ENCODE measurements at places on chromosomes 12 and 14.

DNA sequence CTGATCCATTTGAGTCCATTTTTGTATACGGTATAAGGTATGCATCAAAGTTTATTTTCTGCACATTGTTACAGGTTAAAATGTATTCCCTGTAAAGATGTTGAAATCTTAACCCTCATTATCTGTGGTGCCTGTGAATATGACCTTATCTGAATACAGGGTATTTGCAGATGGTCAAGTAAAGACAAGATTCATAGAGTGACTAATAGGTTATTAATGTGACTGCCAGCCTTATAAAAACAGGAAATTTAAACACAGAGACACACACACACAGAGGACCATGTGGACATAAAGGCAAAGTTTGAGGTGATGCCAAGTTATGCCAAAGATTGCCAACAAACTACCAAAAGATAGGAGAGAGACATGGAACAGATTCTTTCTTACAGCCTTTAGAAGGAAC, 347.2 kb upstream of the DCN start:
- no peak for DNase-seq

DNA sequence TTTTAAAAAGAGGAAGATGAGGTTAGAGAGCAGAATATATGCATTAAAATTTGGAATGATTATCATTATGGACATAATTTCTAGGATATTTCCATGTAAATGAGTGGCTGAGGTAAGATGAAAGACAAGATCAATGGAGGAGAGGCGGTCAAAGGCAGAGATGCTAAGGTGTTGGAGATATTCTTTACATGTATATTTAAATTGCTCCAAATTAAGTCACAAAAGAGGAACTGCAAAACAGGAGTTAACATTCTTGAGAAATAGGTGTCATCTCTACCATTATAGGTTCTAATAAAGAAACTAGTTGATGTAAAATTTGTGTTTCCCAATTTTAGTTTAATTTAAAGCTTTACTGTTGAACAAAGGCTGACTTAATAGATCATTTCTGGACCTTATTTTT, 268.5 kb upstream of the PPFIA2 start:
- no peak for DNase-seq

DNA sequence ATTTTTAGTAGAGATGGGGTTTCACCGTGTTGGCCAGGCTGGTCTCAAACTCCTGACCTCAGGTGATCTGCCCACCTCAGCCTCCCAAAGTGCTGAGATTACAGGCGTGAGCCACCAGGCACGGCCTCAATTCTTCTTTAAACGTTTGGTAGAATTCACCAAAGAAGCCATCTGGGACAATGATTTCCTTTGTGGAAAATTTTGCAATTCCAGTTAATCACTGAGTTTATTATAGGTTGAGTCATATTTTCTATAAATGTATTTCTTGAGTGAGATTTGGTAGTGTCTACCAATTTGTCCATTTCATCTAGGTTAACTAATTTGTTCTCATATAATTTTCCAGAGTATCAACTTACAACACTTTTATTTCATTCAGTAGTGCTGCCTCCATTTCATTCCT, 683.9 kb upstream of the TMEM132C start:
- no peak for DNase-seq

DNA sequence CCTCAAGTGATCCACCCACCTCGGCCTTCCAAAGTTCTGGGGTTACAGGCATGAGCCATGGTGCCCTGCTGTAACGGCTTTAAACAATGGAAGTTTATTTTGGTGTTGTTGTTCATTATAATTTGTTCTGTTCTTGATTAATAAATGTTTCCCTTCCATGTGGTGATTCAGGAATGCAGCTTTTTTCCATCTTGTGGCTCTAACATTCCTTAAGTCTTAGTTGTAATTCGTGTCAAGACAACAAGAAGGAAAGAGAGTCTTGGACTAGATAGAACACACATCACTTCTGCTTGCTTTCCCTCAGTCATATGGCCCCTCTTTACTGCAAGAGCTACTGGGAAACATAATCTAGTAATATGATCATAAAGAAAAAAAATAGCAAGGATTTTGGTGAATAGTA, 211.6 kb downstream of the SLC6A15 start:
- DNase-seq, result no peak

DNA sequence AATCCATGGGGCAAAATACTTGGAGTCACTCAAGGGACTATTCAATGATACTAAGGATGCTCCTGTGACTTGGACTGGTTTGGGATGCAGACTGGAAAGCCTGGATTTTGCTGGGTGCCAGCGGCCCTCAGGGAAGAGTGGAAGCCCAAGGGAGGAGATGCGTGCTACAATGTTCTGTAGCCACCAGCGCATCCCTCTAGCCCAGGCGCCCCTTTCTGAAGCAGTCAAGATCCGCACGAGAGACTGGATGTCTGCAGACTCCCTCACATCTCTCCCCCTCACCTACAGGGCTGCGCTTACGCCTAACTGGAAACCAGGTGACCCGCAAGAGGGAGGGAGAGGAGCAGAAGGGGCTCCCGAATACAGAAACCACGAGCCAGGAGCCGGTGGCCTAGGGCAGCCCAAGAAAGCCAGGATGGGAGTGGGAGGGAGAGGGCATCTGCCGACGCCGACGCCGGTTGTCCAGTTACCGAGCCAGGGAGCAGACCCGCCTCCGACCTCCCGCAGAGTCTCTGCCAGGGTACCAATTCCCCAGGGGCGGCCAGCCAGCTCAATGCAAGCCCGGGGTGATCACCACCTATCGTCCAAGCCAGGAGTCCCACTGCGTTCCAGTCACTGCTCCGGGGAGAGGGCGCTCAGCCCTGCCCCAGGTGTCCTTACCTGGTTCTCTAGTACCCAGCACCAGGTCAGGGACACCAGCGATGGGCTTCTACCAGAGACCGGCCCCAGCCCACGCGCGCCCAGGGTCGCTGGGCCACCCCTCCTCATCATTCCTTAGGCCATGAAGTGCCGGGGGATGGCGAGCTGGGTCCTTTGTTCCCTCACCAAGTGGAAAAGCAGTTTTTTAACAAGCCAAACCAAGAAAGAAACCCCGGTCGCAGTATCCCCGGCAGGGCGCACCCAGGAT, 1.2 kb downstream of the NTN4 start:
- DNase-seq, result no peak

- no peak for DNase-seq
Measured at GRCh38 chr14:92425101-92425500, 88.5 kb upstream of the RIN3 start.

GRCh38 chr14:23933742-23934128, 19.8 kb upstream of the DHRS4 start:
- no peak for DNase-seq

GRCh38 chr12:991350-992333, 619 bp downstream of the ERC1 start:
- no peak for DNase-seq

GRCh38 chr14:72751276-72752033, 142.4 kb downstream of the DPF3 start:
- no peak for DNase-seq

DNA sequence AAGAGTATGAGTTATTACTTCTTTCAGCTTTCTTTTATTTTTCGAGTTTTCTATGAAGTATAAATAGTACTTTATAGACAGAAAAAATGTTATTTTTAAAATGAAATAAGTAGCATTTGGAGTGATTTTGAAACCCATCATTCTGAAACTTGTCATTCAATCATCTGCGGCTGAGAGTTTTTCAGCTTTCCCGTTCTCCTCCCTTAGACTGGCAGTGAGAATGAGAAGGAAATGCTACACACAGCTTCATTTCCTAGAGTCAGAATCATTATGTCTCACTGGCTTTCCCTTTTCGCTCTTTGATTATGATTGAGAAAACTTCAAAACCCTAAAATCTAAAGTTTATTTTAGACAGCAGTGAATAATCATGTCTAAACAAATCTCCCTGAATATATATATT, 33.7 kb upstream of the GNPNAT1 start:
- DNase-seq, result no peak

- no peak for DNase-seq
Measured at GRCh38 chr12:64580681-64581080, 29.6 kb upstream of the RASSF3 start.

GRCh38 chr12:94793191-94793595, 142.8 kb upstream of the TMCC3 start:
- DNase-seq, result no peak

DNA sequence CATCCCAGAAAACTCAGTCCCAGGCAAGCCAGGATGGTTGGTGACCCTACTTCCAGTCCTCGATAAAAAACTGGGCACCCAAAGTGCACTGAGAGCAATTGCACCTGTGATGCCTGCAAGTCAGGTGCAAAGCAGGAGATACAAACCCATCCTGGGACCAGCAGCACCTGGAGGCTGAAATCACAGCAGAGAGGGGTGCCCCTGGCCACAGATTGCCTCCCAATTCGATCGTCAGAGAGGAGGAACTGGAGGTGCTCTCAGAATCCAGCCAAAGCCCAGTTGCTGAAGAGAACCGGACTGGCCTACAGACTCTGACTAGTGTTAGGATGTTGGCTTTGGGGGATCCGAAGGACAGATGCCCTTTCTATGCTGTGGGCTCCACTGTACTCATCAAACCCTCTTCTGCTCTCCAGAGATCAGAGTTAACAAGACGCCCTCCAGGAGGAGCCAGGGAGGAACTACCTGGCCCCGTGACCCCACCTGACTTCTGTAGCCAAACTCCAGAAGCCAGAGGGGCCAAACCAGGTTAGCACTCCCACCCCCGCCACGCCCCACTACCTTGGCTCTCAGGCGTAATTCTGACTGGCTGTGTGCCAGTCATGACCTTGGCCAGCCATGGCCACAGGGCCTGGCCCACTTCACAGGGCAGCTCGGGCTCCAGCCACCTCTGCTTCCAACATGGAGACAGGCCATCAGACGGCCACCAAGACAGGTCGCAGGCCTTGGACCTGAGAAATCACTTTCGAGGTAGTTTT, 284.5 kb upstream of the RTL1 start:
- no peak for DNase-seq

- no peak for DNase-seq
Measured at GRCh38 chr14:74500417-74501134, 7.0 kb downstream of the ISCA2 start.

DNA sequence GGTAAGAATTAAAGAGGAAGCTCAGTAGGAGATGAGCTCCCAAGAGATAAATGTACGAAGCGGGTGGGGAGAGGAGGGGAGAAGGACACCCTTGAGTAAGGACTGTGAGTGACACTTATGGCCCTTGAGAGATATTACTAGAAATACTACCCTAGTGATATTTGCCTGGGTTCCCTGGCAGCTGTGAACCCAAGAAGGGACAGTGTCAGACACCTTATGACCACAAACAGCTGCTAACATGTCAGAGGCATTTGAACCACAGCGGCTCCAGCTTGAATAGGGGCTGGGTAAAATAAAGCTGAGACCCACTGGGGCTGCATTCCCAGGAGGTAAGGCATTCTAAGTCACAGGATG, 19.6 kb upstream of the SLC6A12 start:
- DNase-seq, result no peak
